ENCODE measurements at places on chromosomes 1 and 21.

DNA sequence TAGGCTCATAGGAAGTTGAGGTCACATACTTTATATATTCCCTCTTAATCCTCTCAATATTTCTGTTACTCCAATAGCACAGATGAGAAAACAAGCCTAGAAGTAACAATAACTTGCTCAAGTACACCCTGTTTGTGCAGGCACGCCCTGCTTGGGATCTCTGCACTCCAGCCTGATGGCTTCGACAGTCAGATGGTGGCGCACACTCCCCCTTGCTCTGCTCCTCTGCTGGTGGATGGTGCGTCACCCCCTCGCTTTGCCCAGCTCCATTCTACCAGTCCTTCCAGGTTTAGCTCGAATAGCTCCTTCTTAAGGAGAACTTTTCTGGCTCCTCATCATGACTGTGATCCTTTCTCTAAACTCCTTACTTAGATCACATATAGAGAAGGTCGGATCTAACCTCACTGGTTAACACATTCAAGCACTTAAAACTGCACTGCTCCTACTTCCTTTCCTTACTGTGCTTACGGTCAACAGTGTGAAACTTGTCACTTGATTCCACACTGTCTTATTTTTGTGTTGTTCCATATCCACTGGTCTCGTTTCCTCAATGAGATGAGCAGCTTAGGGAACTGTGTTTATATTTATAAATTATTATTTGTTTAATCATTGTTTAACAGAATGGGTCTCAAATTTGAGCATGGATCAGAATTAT lies 3.0 kb downstream of the TSPAN2 start:
- no peak for DNase-seq

DNA sequence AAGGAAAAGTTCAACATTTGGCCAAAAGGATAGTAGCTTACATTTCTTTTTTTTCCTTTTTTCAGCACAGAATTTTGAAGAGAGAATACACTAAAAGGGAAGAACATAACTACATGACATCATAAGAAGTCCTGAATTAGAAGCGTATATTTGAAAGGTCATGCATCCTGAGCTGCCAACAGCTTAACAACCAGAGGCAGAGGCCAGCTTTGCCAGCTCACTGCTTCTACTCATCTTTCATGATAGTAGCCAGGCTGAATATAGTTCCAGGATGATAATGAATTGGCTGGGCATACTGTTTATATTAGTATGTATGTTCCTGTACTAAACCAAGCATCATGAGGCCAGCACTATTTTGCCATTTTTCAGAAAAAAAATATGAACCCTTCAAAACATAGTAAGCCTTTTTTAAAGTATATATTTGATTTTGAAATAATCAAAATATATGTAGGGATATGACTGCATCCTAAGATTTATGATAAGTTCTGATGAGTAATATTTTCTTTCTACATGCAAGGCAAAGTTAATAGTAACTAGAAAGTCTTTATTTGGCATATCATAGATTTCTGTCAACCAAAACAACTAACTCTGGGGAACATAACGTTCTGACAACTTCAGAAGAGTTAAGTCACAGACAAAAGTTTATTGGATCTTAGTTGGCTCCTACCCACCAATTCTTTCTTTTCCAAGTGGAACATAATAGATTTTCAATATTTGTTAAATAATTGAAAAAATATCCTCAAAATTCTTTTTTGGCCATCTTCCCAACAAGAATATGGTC lies 123.2 kb downstream of the DPYD start:
- no peak for DNase-seq

GRCh38 chr1:25504706-25505595 lies 38.5 kb upstream of the LDLRAP1 start:
- DNase-seq = no peak

GRCh38 chr1:12409681-12410080 lies 179.9 kb downstream of the VPS13D start:
- no peak for DNase-seq

DNA sequence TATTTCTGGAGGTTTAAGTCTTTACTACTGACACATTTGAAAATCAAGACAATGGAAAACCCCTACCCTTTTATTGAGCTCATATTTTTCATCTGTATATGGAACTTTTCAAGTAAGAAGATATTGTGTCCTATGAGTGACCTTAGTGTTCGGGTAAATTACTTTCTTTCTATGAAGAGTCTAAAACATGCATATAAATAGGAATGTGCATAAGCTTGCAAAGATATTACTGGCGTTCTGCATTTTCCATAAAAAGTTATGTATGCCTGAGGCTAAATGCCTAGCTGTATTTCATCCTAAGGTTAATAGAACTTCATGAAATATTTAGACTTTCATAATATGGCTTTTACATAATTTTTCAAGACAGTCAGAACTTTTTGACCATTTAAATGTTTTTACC lies 495.8 kb upstream of the ADAMTS5 start:
- DNase-seq = no peak

DNA sequence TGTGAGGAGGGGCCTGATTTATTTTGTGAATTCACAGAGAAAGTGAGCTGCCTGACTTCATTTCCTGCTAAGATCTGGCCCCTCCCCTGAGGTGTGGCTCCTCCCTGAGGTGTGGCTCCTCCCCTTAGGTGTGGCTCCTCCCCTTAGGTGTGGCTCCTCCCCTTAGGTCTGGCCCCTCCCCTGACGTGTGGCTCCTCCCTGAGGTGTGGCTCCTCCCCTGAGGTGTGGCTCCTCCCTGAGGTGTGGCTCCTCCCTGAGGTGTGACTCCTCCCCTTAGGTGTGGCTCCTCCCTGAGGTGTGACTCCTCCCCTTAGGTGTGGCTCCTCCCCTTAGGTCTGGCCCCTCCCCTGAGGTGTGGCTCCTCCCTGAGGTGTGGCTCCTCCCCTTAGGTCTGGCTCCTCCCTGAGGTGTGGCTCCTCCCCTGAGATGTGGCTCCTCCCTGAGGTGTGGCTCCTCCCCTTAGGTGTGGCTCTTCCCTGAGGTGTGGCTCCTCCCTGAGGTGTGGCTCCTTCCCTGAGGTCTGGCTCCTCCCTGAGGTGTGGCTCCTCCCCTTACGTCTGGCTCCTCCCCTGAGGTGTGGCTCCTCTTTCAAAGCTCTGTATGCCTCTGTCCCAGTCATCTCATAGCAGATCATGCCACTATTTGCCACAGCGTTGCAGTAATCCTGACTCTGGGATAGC lies 26.9 kb upstream of the LRRC3 start:
- DNase-seq = no peak

DNA sequence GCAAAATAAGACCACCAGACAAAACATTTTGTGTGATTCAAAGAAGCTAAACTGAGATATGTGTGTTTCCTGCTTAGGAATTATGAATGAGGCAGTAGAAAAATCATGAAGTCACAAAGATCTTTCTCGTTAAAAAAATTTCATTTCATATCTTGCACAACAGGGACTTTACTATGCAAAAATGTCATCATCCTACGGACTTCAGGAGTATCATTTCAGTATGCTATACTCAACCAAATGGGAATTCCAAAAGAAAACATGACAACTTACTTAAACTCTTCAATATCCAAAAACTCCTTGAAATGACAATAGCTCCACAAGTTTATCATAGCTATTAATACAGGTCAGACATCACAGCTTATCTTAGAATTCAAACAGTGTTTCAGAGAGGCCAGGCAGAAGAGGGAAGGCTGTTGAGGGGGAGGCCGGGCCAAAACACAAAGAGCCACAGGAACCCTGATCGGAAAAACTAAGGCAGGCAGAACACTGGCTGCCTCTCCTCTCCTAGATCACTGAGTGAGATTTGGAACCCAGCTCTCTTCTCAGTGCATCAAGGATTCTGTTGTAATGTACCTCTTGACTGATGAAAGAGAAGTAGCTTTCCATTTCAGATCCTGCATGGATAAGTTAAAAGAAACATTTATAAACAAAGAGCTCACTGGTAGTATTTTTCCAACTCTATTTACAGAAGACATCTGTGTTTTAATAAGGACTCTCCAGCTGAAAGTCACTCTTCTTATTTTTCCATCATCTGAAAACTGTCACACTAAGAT lies 66.9 kb downstream of the TESK2 start:
- no peak for DNase-seq

DNA sequence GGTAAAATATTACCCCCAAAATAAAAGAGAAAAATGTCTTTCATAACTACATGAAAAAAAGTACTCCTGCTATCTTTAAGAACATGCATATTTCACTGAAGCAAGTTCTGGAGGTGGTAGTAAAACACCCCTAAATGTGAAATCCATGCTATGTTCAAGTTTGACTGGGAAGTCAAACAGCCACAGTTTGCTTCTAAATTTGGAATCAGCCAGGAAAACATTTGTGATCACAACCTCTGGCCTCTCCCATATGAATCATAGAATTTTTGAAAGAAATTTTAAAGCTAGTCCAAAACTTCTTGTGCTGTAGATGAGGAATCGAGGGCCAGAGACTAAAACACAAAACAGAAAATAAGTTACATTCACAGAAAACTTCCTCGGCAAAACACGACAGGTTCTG lies 6.6 kb downstream of the SORT1 start:
- no peak for DNase-seq

DNA sequence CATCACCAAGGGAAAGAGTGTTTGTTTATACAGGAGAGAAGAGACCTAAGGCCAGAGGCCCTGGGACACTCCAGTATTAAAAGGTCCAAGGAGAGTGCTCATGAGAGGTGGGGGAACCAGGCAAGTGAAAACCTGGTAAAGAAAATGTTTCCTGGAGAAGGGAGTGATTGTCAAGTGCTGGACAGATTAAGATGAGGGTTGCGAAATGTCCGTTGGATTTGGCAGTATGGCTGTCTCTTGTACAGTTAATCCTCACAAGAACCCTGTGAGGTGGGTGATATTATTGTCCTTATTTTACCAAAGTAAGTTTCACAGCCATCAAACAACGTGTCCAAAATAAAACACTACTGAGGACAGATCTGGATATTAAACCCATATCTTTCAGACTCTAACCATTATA lies 44.2 kb downstream of the RPAP2 start:
- no peak for DNase-seq

DNA sequence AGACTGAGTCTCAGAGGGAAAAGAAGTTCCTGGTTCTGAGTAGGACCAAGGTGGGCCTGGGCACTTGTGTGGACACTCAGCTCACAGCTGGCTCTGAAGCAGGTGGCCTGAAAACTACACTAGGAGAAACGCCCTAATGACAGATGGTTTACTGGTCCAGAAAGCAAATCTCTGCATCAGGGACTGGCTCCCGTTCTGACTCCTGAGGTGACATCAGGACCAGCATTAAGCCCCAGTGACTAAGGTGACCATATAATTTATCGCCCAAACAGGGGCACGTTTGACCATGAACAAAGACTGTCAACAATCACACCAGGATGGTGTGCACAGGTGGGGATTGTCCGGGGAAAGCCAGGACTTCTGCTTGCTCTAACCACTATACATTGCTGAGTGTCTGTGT lies 12.2 kb upstream of the CD34 start:
- DNase-seq = no peak

- DNase-seq = no peak
These were observed 164.7 kb downstream of the GALNT2 start for GRCh38 chr1:230231774-230232145.

DNA sequence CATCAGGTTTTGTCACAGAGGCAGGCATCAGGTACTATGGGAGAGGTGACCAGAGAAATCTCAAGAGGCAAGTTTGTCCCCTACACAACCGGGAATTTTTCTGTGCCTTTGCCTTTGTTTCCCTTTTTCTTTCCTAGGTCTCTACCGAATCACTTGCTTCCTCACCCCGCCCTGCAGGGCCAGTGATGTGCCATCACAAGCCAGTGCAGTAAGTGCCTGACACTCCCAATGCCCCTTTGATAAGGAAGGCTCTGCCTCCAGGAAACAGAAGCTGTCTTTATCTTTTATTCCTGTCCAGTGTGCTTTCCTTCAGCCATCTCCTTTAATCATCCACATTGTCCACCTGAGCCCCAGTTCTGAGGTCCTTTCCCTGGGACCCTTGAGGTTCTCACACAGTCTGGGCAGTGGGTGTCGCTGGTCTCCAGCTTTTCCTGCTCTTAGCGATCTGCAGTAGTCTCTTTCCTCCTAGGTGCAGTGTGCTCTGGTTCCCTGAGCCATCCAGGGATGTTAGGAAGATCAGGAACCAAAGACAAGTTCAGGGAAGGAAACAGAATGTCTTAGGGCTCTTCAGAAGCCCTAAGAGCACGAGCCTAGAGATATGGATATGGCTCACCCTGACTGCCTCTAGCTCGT lies 36.6 kb downstream of the GJA5 start:
- DNase-seq = no peak

GRCh38 chr1:152906023-152906565 lies 2.3 kb upstream of the IVL start:
- DNase-seq = no peak

- DNase-seq = no peak
These were observed 3.5 kb downstream of the STUM start for GRCh38 chr1:226552061-226552460.

GRCh38 chr1:204842892-204843291 lies 27.8 kb upstream of the NFASC start:
- DNase-seq = no peak

DNA sequence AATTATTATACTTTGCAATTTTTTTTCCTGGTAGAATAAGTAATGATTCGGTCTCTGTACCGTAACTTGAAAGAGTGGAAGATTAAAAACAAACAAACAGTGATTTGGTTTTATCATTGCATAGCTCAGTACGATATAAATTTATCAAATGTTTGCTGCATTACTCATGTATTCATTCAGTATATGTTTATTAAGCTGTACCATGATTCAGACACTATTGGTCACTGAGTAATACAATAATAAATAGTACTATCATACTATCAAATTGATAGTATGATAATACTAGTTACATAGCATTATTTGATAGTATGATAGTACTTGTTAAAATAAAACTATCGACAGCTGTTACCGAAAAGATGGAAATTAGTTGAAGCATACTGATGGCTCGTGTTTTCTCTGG lies 12.1 kb downstream of the CENPF start:
- no peak for DNase-seq

DNA sequence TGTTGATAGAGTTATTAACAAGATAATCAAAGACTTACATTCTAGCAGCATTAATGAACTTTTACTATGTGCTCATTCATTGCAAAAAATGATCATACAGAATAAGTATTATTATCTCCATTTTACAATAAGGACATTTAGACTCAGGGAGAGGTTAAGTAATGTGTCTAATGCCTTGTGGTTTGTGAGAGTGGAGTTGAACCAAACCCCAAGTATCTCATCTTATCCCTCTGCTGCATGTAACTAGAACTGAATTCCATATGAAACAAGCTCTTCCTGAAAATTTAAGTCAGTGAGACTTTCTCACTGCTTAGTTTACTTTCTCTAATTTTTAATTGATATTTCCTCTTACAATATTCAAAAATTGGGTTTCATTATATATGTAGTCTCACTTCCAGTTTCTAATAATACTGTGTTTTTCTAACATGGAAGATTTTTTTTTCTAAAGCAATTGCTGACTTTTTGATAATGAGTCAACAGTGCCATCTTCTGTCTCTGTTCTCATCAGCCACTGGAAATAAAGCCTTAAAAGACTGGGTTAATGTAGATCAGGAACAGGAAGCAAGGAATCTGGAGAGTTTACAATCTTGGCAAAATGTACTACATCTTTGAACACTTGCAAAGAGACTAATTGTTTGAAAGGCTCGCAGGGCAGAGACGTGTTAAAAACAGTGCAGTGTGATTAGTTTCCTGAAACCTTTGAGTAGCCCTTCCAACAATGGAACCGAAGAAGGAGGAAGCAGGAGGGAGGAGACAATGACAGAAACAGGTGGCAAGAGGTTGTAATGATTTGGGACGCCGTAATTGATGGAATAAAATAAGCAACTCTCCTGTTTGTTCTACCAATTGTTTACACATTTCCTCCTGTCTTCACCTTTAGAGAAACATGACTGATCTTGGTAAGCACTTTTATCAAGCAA lies 567.6 kb downstream of the MRPL39 start:
- no peak for DNase-seq

Data from stimulated activated CD8-positive, alpha-beta memory T cell treated with anti-CD3 and anti-CD28 coated beads, Interleukin-12 subunit alpha, Interleukin-12 subunit beta, amount 100 ng/mL, for 4 hours (primary cell).